ENCODE measurements at places on chromosomes 6 and 20.

GRCh38 chr6:49606721-49607390 lies 29.8 kb downstream of the RHAG start:
- DNase-seq = peak; percentile 76

DNA sequence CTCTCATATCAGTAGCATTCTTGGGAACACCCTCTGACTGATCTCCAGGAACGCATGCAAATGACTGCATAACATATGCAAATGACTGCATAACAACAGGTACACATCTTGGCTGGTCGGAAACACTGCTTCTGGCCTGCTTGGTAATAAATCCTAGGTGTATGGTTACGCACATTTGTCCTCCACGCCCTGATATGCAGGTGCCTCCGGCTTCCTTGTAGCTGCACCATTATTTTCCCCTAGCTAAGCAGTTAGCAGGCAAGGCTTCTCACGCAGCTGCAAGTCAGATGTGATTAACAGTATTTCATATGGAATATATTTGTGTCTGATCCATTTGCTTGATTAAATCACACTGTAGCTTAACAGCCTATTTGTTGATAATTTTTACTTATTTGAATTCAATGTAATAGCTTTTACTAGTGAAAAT lies 5.9 kb downstream of the RPS6KA2 start:
- no peak for DNase-seq

DNA sequence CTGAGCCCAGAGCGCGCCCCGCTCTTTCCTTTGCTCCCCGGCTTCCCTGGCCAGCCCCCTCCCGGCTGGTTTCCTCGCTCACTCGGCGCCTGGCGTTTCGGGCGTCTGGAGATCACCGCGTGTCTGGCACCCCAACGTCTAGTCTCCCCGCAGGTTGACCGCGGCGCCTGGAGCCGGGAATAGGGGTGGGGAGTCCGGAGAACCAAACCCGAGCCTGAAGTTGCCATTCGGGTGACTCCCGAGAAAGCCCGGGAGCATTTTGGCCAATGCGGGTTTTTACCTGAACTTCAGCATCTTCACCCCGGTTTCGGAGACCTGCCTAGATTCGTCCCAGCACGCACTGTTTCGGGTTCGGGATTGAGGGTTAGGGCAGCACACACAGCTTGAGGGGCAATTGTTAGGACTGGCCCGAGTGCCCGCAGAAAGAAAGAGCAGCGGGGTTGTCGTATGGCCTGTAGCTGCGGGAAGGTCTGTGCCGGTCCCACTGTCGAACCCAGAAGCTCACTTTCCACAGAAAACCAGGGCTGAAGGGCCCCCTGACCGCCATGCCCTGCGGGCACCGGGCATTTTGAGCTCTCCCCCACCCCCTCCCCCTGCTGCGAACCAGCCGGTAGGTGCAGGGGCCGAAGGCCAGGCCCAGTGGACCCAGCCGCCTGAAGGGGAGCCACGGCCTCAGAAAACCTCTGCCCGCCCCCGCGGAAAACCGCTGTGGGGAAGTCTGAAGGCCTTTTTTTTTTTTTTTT lies 2.1 kb downstream of the FOXP4 start:
- no peak for DNase-seq

- DNase-seq = peak; percentile 86
Observed at GRCh38 chr6:42190554-42191183, 4.1 kb downstream of the GUCA1B start.

All from amniotic epithelial cell (primary cell).